Fibroblast of mammary gland (primary cell): ENCODE measurements at places on chromosomes 3 and 15.

- peak; percentile 19 for DNase-seq
Observed at GRCh38 chr3:182682263-182683241, 110.8 kb upstream of the ATP11B start.

- no peak for DNase-seq
Observed at GRCh38 chr3:150594150-150594549, 9.0 kb upstream of the SELENOT start.

DNA sequence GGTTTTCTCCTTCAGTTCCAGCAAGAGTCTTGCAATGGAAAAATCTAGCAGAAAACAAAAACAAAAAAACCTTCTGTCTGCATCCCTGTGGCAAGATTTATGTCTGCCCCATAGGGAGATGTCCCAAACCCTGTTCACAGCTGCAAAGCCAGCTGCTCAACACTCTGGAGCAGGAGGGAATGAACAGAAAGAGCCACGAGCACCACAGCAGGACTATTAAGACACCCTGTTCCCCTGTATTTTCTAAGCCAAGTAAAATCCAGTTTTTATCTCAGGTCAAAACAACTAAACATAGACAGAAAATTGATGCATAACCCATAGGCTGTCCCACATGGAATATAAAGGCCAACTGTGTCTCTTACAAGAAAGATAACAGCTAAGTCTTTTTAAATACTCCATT is 357.9 kb downstream of the LSAMP start:
- no peak for DNase-seq

DNA sequence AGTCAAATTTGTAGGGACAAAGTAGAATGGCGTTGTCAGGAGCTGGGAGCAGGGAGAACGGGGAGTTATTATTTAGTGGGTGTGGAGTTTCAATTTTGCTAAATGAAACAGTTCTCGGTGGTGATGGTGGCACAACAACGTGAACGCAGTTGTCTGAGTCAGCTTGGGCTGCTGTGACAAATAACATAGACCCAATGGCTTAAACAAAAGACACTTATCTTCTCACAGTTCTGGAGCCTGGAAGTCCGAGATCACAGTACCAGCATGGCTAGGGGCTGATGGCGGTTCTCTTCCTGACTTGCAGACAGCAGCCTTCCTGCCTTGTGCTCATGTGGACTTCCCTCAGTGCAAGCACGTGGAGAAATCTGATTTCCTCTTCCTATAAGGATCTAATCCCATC is 90.2 kb downstream of the CHSY1 start:
- DNase-seq: no peak

- DNase-seq: no peak
Observed at GRCh38 chr3:12810961-12811360, 14.5 kb downstream of the CAND2 start.

DNA sequence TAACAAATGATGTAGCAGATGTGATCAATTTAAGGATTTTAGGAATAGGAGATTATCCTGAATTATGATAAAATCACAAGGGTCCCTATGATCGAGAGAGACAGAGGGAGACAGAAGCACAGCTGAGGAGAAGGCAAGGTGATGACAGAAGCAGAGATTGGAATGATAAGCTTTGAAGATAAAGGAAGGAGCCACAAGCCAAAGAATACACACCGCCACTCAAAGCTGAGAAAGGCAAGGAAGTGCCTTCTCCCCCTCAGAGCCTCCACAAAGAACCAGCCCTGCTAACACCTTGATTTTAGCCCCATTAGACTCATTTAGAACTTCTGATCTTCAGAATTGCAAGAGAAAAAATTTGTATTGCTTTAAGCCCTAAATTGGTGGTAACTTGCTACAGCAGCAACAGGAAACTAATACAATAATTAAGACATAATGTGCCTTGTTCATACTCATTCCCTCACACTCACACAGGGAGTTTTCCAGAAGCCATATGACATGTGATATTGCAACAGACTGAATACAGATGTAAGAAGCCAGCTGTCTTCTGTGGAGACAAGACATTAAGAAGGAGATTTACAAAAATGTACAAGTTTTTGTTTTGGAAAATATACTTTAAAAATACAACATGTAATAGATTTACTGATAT is 38.2 kb downstream of the TRANK1 start:
- peak; percentile 69 for DNase-seq
